ENCODE measurements at places on chromosomes 3 and 15.

DNA sequence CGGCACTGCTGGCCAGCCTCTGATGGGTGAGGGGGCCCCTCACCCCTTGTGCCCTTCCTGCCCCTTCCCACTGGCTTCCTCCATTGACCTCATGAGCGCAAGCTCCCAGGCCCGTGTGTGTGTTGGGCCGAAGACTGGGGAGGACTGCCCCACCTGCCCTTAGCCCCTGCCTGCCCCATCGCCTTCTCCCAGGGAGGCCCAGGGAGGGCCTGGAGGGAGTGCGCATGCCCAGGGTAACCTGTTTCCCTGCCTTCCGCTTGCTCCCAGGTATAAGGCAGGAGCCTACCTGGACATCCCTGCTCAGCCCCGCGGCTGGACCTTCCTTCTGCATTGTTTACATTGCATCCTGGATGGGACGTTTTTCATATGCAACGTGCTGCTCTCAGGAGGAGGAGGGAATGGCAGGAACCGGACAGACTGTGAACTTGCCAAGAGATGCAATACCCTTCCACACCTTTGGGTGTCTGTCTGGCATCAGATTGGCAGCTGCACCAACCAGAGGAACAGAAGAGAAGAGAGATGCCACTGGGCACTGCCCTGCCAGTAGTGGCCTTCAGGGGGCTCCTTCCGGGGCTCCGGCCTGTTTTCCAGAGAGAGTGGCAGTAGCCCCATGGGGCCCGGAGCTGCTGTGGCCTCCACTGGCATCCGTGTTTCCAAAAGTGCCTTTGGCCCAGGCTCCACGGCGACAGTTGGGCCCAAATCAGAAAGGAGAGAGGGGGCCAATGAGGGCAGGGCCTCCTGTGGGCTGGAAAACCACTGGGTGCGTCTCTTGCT is 8.8 kb downstream of the DLL4 start:
- DNase-seq, result no peak

DNA sequence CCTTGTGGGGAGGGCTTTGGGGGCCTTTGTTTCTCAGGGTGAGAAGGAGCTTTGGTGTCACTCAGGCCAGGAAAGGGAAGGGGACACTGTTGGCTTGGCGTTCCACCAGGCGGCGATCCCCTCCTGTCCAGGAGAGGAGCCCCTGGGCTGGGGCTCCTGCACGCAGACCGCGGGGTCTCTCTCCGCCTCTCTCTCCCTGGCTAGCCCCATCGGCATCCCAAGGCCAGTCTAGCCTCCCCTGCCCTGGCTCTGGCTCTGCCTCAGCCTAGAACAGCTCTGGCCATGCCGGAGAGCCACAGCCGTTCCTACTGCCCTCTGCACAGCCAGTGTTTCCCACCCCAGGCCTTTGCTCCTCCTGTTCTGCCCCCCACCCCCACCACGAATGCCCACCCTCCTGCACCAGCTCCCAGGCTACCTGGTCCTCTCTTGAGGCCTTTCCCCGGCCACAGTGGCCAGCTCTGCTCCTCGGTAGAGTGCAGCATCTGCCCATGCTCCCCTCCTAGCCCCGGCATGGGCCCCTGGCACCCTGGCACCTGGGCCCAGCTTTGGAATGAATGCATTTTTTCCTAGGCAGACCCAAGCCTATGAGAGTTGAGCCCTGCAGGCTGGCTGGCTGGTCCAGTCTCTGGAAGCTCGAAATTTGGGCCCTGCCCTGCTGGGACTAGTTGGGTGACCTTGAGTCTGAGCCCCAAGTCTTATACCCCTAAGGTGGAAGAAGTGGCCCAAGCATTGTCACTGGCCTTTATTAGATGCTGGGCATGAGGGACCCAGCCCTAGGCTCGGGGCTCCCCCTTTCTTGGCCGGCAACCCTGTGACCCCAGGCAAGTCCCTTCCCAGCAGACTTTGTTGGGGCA is 2.4 kb downstream of the PLXNA1 start:
- no peak for DNase-seq

GRCh38 chr3:14803101-14803980 is 15.4 kb upstream of the FGD5 start:
- DNase-seq, result no peak

GRCh38 chr3:8286749-8287148 is 214.9 kb upstream of the LMCD1 start:
- DNase-seq, result no peak

- DNase-seq, result no peak
Measured at GRCh38 chr15:79673416-79674123, 223.2 kb downstream of the MTHFS start.

DNA sequence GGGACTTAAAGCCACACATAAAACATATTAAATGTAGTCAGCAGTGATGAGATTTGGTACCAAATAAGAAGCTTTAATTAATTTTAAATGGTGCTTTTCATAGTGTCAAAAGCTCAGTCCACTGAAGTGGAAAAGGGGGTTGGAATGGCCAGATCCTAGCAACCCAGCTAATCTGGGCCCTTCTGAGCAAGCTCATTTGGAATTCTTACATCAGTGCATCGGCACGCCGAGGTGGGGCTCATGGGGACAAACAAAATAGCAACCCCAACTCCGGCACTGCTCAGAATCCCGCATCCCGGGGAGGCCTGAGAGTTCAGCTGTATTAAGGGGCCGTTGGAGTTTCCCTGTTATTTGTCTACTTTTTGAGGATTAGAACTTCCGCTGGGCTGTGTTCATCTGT is 526.4 kb downstream of the SOX2 start:
- DNase-seq, result no peak

All from stimulated activated CD4-positive, alpha-beta T cell treated with anti-CD3 and anti-CD28 coated beads, Interleukin-1b, Interleukin-23, amount 100 ng/mL, for 4 hours (primary cell).